Hematopoietic multipotent progenitor cell treated with erythropoietin and hydrocortisone succinate and interleukin-3 and kit ligand, for 6 days (in vitro differentiated cells): ENCODE measurements at places on chromosomes 3 and 15.
A peak's percentile ranks its signal among the peaks of the same experiment; 100 is the strongest.

DNA sequence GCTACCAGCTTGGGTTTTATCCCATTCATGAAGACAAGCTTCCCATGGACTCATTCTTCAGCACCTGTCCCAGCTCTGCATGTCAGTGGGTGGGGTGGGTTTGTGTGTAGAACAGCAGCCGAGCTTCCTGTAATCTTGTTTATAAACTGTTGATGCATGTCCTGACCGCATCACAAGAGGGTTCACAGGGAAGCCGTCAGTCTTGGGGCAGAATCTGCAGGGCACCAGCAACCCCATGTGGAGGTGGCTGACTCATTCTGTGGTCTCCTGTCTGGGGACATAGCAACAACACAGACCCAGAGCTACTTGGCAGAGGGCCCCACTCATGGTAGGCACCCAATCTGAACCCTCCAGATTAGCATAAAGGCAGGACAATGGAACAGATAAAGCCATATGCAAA is 35.6 kb downstream of the DAPK2 start:
- DNase-seq, result peak; percentile 99

DNA sequence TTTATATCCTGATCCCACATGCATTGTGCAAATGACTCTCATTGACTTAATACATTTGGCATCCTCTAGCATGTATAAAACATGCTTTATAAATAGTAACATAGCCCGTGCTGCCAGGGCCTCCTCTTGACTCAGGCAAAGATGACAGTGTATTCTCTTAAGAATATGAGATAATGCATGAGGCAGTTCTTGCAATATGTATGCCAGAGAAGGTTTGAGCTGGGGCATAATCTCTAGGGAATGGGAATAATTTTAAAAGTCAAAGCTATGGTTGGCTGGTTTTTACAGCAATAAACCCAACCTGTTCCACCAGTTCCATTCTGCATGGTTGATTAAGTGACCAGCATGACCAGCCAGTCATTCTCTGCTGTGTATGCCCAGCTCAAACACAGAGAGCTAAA is 179.0 kb upstream of the PFN2 start:
- no peak for DNase-seq

DNA sequence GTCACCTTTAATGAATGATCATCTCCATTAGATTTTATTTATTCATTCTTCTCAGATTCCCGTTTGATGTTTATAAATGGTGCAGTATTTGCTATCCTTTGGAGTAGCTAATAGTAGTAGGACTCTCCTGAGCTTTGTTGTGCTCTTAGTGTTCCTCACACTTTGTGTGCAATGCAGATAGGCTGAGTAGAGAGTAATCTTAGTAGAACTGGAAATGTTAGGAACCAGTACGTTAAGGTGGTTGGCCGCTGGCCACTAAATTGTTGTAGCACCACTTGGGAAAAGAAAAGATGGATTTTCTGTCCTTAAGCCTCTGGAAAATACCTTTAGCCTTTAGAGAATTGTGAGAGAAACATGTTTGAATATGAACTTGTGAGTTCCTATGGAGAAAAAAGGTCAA is 19.9 kb upstream of the EBLN2 start:
- DNase-seq, result no peak

DNA sequence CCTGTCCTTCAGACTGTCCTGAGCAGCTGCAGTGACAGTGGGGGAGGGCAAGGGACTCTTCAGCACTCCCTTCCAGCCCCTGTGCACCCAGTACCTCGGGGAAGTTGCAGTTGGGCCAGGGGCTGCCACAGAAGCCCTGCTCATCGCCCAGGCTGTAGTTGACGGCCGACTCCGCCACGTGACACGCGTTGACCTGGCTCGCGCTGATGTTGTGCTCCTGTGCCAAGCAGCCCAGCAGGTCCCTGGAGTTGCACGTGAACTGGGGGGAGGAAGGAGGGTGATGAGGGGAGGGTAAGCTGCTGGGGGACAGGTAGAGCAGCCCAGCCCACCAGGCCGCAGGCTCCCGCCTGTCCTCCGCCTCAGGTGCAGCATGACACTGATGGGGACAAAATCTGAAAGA is 101.2 kb downstream of the SEC22A start:
- no peak for DNase-seq

DNA sequence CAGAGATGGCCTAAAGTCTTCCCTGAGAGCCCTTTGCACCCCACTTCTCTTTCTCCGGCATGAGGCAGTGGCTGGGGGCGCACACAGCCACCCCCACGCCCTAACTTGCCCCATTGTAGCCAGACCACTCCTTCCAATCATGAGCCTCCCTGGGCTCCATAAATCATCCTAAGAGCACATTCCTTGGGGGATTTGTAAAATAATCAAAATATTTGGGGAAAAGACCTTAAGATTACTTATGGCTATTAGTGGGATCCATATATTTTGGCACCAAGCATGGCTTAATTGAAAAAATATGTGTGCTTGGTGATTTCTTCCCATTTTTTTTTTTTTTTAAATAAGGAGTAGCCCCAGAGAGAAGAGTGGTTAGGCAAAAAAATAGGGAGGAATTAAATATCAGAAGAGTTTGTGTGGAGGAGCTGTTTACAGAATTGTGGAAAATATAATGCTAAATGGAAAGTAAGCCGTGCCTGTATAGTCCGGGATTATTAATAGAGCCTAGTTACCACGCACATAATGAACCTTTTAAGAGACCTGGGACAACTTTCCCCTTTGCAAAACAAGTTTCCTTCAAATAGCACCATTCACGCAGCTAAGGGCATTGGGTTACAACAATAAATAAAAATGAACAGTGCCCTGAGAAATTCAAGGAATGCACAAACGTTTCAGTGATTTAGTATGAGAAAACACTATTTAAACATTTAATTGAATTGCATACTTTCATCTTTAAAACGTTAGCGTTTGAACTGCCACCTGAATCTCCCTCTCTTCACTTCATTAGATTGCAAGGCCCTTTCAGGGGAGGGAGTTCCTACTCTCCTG is 46.1 kb downstream of the SMAD6 start:
- DNase-seq, result no peak

GRCh38 chr3:5194801-5195509 is 7.4 kb downstream of the EDEM1 start:
- peak; percentile 79 for DNase-seq

DNA sequence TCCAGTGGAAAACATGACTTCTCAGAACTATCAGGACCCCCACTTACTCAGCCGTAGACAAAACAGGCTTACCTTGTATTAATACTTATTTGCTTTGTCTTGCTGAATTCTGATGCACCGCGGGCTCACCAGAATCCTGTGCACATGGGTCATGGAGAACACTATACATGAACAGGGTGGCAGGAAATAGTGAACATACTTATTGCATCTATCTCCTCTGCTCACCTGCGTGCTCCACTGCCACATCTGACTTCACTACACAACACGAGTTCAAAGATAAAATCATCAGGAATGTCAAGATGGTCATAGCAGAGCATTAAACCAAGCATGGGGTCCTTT is 10.7 kb upstream of the MAPK6 start:
- no peak for DNase-seq

- no peak for DNase-seq
Observed at GRCh38 chr3:103385961-103386656, 951.3 kb downstream of the ZPLD1 start.

- no peak for DNase-seq
Observed at GRCh38 chr15:94487635-94488034, 256.3 kb downstream of the MCTP2 start.

GRCh38 chr3:150317469-150317868 is 90.6 kb upstream of the TSC22D2 start:
- DNase-seq, result no peak

GRCh38 chr3:45236964-45237363 is 10.9 kb upstream of the TMEM158 start:
- no peak for DNase-seq

- peak; percentile 23 for DNase-seq
Observed at GRCh38 chr3:103169289-103169688, 734.5 kb downstream of the ZPLD1 start.

DNA sequence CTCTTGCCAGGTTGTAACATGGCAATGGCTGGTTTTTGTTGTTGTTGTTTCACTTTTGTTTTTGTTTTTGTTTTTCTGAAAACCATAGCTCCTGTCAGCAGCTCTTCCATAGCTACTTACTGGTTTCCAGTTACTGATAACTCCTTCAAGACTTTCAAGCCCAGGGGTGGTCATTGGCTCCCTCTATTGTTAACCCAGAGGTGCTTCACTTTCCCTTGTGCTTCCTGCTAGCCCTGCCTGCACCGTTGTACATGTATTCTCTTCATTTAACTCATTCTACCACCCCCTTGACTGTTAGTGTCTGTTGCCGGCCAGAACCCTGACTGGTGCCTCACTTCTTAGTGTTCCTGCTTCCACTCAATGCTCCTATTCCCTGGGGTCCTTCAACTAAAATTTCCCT is 4.2 kb upstream of the TRAT1 start:
- DNase-seq, result peak; percentile 54

GRCh38 chr3:146035366-146035765 is 125.6 kb downstream of the PLOD2 start:
- no peak for DNase-seq

- DNase-seq, result no peak
Observed at GRCh38 chr15:50415752-50416404, 8.3 kb upstream of the USP8 start.

- no peak for DNase-seq
Observed at GRCh38 chr3:47288966-47289910, 6.5 kb downstream of the KLHL18 start.

- DNase-seq, result no peak
Observed at GRCh38 chr3:184694716-184695115, 17.1 kb downstream of the MAGEF1 start.

DNA sequence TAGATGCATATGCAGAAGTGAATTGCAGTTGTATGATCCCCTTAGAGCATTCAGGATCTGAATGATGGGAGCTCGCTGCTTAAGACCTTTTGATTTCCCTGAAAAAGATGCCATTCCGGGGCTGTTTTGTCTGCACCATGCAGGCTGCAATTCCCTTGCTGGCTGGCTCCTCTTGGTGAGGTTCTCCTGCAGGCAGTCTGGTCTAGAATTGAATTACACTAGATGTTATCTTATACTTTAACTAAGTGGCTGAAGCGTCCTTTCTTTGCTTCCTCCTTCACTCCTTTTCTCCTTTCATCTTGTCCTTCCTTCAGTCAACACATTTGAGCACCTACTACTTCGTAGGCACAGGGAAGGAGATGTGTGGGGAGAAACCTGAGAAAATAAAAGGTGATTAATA is 18.6 kb upstream of the MYZAP start:
- no peak for DNase-seq

- DNase-seq, result peak; percentile 60
Observed at GRCh38 chr3:66997560-66998112, 471 bp upstream of the KBTBD8 start.

DNA sequence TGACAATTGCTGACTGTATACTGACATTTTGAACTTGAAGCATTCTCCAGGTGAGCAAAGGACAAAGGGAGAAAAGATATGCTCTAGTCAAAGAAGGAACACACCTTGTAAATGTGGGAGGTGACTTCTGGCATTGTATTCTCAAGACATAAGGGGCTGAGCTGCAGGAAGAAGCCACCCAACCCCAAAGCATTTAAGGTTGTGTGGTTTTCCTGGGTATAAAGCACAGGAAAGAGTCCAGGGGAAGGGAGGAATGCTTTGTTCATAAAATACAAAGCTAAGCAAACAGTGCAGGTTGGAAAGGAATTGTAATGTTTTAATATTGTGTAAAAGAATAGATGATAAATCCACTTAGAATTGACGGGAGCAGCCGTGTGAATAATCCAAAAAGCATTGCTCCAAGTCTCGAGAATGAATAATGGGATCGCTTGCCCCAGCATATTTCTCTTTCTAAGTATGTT is 102.4 kb upstream of the LRIG1 start:
- DNase-seq, result no peak

DNA sequence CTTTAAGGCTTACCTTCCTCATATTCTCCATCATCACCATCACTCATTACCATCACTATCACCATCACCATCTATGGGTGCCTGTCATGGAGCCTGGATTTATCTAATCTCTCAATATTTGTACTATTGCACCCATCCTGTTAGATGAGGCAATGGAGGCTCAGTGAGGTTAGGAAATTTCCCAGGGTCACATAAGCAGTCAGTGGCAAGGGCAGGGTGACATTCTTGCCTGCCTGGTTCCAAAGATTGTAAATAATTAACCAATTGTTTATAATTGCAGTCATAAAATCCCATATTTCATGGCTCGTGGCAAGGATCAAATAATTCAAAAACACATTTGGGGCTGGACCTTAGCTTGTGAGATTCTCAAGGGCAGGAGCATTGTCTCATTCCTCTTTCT is 55.2 kb downstream of the MGLL start:
- no peak for DNase-seq

- DNase-seq, result peak; percentile 81
Observed at GRCh38 chr3:23999012-23999641, 54.0 kb downstream of the NR1D2 start.

DNA sequence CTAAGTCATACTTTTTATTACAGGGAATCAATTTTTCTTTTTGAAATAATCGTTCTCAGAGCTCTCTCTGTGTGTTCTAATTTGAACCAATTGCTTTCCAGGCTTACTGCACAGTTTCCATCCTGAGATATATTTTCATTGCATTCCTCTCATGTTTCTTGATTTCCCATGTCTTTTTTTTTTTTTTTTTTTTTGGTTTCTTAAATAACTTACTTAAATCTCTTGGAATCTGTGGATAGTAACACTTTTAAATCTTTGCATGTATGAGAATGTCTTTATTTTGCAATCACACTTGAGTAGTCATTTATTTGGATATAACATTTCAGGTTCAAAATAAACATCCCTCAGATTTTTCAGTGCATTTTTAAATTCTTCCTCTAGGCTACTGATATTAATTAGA is 14.5 kb upstream of the ABTB1 start:
- no peak for DNase-seq
